ENCODE measurements at places on chromosomes 2 and 18.

DNA sequence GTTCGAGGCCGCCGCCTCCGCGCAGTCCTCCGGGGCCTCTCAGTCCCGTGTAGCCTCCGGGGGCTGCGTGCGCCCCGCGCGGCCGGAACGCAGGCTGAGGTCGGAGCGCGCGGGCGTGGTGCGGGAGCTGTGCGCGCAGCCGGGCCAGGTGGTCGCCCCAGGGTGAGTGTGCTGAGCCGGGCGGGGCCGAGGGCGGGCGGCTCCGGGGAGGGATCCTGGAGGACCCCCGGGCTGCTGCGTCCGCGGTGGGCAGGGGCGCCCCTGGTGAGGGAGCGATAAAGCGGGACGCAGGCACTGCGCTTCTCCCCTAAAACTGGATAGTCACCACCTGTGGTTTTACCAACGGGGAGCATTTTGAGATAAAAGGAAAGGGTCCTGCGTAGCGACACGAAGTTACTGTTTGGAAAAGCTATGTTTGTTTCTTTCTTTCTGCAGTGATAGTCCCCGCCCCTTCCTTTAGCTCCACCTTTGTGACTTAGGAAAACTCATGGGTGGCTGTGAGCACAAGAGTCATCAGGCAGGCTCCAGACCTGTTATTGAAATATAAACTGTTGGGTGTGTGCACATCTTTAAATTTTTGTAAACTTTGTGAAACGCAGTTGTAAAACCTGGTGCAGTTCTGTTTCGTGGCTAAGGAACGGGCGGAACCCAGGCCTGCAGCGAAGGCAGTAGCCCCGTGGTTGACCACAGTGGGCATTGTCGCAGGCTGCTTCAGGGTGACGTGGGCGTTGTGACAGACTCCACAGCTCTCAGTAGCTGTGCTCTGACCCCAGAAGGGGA, 687 bp downstream of the CTDP1 start:
- no peak for DNase-seq

- DNase-seq, result no peak
Measured at GRCh38 chr2:239288237-239288636, 112.6 kb downstream of the HDAC4 start.

- DNase-seq, result no peak
Measured at GRCh38 chr2:203579730-203580129, 44.6 kb upstream of the RAPH1 start.

GRCh38 chr2:40343902-40344301, 108.0 kb downstream of the SLC8A1 start:
- DNase-seq, result no peak

GRCh38 chr18:1663879-1664705, 759.4 kb downstream of the ADCYAP1 start:
- DNase-seq, result no peak

GRCh38 chr18:58962336-58962735, 97.7 kb downstream of the ZNF532 start:
- no peak for DNase-seq

DNA sequence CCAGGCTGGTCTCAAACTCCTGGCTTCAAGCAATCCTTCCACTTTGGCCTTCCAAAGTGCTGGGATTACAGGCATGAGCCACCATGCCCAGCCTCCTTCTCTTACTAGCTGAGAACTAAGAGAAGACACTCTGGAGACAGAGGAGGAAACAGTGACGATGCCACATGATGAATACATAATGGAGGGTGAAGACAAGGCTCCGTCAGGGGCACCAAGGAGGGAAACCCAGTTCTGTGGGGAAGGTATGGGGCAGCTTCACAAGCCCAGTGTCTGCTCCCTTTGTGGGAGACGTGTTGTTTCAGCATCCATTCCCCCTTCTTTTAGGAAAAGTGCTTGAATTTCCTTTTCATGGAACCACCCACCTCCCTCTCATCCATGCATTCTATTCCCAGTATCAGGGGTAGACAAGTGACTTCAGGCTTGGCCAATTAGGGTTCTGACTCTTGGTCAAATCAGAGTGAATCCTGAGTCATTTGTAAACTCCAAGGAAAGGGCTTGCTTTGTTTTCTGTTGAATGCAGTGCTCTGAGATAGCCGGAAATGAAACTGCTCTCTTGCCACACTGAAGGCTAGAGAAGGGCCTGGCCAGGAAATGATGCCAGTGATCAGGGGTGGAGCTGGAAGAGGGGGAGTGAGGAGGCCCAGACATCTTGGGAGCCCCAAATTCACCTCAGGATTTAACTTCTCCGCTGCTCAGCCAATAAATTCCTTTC, 23.7 kb downstream of the TMEM127 start:
- no peak for DNase-seq

- DNase-seq, result no peak
Measured at GRCh38 chr2:240253583-240254145, 113.2 kb upstream of the OTOS start.

DNA sequence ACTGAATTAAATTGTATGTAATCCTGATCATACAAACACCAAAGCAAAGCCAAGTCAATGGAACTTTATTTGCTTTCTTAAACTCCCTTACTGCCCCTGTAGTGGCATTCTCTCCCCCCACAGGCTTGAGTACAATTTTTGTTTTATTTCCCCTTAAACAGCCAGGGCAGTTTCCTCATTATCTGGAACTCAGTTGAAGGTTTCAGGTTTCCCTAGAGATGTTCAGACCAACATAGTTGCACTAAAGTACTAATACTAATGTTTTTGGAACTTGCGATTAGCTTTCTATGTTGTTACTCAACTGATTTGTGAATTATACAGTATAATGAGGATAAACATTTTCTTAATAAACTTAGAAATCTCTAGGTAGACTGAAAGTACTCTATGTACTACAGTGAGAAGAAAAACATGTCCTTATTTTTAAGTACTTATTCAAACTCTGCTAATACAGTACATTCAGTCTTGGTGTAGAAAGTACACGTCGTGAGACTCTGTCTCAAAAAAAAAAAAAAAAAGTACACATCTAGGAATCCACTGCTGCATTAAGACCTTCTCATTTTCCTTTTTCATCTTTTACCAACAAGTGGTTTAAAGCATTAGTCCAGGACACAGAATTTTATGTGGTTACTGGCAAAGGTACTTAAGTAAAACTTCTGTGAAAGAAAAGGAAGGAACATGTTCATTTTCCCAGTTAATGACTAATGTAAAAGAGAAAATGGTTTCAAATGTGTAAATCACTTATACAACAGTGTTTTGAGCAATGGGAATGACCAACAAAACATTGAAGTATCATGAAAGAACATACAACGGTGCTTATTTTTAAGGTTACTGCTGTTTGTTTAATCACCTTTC, 209.5 kb upstream of the SMAD7 start:
- DNase-seq, result no peak

- no peak for DNase-seq
Measured at GRCh38 chr2:55899881-55900280, 23.7 kb downstream of the EFEMP1 start.

- DNase-seq, result peak; percentile 17
Measured at GRCh38 chr2:47221946-47222345, 66.8 kb upstream of the STPG4 start.

- no peak for DNase-seq
Measured at GRCh38 chr2:133462811-133463210, 105.5 kb downstream of the NCKAP5 start.

DNA sequence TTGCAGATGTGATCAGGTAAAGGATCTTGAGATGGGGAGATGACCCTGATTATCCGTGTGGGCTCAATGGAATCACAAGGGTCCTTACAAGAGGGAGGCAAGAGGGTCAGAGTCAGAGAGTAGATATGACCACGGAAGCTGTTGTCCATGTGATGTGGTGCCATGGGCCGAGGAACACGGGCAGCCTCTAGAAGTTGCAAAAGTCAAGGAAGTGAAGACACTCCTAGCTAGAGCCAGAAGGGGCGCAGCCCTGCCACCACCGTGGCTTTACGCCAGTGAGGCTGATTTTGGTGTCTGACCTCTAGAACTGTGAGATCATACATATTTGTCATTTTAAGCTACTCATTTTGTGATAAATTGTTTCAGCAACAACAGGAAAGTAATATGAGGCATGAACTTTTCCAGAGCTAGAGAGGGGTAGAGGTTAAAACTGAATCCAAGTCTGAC, 114.4 kb downstream of the CAPN13 start:
- no peak for DNase-seq

GRCh38 chr2:237556773-237557632, 9.4 kb upstream of the PRLH start:
- DNase-seq, result no peak

- DNase-seq, result no peak
Measured at GRCh38 chr18:3213300-3214059, 6.3 kb downstream of the MYOM1 start.

DNA sequence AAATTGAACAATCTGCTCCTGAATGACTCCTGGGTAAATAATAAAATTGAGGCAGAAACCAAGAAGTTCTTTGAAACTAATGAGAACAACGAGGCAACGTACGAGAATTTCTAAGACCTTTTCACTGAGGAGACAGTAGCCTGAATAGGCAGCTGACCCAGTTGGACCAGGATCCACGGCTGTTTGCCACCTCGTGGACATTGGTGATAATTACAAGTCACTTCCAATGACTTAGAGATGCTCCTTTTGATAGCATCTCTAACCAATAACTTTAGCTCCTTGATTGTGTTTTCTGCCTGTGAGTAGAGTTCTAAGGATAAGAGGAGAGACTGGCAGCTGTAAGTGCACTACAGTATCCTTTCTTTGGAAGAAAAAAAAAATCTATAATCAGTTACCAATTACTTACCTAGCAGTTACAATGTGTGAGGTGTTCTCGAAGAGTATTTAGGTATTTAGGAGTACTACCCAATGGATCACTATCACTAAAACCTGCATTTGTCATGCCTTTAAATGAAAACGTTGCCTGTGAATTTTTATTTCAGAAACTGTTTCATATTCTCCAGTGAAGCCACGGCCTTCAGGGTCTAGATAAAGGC, 31.3 kb upstream of the CNTNAP5 start:
- DNase-seq, result peak; percentile 3

DNA sequence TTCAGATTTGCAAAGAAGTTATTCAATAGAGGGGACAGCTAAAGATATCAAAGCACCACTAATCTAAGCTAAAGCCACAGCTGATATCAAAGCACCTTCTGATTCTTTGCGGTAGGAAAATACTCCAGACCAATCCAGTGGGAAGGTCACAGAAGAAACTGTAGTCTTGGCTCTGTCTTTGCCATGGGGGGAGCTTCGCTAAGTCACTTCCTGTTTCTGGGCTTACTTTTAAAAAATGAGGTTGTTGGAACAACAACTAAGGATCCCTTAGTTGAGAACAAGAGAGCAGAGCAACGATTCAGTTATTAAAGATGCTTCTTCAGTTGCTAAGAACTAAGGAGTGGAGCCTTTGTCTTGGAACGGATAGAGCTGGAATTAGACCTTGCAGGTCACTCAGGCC, 12.2 kb downstream of the LPIN1 start:
- no peak for DNase-seq

DNA sequence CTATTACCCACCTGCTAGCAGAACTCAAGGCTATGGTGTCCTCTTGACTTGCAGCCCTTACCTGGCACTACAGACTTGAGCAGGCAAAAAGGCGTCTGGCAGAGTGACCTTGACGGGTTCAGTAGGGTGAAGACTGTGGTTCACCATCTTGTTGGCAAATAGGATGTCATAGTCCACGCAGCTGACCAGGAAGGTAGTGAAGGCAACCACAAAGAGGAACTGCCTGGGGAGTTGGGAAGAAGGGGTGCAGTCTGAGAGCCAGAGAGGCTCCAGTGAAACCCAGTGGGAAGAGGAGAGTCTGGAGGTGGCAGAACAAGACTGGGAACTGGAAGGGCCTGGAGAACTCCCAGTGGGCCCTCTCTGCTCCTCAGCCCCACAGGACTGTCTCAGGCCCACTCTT, 4.1 kb downstream of the ATG9A start:
- no peak for DNase-seq

DNA sequence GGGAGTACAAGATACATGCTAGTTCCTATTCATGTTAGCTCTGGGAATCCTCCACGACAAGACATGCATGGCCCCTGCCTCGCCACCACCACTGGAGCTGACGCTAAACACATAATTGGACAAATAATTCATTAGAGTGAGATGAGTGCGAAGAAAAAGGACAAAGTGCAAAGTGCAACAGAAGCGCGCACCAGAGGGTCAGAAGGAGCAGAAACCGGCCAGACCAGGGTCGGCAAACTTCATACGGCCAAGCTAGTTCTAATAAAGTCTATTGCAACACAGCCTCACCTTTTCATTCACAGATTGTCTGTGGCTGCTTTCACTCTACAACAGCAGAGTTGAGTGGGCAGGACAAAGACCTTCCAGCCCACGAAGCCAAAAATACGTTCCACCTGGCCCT, 266.1 kb upstream of the KLHL29 start:
- DNase-seq, result no peak

GRCh38 chr2:218387369-218388194, 5.5 kb downstream of the SLC11A1 start:
- peak; percentile 75 for DNase-seq

- peak; percentile 88 for DNase-seq
Measured at GRCh38 chr18:22933206-22933965, at the start of gene RBBP8. Gene RBBP8 (plus strand): TSS chr18:22933328. CDS start chr18:22936852, 3,524 bp downstream.

GRCh38 chr2:1988049-1988448, 243.7 kb upstream of the PXDN start:
- DNase-seq, result no peak

DNA sequence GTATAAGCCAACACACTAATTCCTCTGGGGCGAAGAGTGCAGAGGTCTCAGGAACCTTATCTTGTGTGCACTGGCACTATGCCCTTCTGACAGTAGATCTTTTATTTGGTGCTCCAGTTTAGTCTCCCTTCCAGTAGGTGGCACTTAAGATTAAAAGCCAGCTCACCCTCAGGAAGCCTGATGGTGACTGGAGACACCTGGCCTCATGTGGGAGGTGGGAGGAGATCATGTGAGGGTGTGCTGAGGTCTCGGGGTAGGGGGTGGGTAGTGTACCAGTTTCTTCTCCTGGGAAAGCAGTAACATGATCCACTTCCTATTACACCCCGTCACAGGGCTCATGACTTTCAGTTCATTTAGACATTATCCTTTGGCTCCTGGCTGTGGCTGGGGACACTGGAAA, 654.9 kb downstream of the ADCYAP1 start:
- DNase-seq, result no peak

DNA sequence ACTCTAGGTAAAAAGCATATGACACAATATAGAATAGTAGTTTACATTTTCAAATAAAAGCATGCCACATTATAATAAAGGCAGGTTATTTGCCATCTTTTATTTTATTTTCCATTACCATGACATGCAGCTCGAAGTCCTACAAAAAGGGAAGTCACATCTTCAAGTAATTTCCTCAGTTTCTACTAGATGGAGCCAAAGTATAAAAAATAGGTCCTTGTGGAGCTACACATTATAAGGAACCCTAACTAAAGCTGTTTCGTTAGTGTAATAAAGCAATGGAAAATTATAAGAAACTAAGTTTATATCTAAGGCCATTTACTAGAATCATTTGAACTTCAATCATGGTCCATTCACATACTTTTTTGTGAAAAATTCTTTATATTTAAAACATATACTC, 674.5 kb downstream of the KCNJ3 start:
- peak; percentile 32 for DNase-seq

DNA sequence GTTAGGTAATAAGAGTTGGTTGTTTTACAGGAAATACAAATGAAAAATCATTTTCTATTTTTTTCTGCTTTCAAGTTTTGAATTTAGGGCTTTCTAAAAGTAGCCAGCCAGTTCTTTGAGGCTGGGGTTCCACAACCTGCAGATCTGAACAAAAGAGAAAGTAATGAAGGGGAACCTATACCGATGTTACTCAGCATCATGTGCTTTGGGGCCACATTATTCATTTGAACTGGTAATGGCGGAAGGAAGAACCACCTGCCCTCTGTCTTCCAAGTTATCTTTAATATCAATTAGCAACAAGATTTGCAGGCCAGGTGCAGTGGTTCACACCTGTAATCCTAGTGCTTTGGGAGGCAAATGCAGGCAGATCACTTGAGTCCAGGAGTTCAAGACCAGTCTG, 12.9 kb upstream of the MRO start:
- DNase-seq, result no peak

- no peak for DNase-seq
Measured at GRCh38 chr2:16612490-16612889, 53.1 kb downstream of the CYRIA start.
